Activated CD4-positive, CD25-positive, alpha-beta regulatory T cell treated with anti-CD3 and anti-CD28 coated beads, Interleukin-2, amount 50 U/mL, for 16 hours (primary cell): ENCODE measurements at places on chromosomes 5 and 9.

DNA sequence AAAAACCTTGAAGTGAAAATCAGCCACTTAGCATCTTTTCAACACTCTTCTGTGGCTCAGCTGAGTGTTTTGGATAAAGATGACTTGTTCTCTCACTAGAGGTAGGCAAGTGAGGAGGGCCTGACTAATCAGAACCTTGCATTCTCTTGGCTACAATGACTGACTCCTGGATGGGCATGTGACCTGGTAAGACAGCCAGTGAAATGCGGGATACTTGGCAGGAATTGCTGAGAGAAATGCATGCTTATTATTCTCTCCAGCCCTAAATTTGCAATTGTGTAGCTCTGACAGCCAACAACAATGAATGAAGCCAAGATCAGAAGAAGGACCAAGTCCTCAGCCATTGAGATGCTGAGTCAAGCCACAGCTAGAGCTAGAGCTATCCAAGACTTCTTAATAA lies 490.5 kb upstream of the ZNF608 start:
- no peak for DNase-seq

GRCh38 chr5:24525414-24525813 lies 119.4 kb downstream of the CDH10 start:
- no peak for DNase-seq

GRCh38 chr9:97479496-97480159 lies 21.8 kb upstream of the TMOD1 start:
- no peak for DNase-seq

GRCh38 chr9:110443146-110443865 lies 105.6 kb upstream of the TXNDC8 start:
- no peak for DNase-seq

DNA sequence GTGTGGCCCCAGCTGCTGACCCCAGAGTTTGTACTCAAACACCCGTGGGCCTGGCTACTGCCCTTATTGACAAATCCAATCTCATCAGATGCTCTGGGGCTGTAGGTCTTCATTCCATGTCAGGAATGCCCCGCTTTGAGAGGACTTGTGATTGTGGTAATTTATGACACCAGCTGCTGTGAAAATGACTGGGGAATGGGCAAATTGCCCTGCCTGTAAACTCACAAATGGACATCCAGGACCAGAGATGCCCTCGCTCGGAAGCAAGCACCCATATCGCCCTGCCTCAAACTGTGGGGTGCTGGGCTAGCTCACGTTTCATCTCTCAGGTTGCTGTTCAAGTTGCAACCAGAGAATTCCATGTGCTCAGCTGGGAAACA lies 225.9 kb upstream of the MAP3K1 start:
- DNase-seq: no peak

DNA sequence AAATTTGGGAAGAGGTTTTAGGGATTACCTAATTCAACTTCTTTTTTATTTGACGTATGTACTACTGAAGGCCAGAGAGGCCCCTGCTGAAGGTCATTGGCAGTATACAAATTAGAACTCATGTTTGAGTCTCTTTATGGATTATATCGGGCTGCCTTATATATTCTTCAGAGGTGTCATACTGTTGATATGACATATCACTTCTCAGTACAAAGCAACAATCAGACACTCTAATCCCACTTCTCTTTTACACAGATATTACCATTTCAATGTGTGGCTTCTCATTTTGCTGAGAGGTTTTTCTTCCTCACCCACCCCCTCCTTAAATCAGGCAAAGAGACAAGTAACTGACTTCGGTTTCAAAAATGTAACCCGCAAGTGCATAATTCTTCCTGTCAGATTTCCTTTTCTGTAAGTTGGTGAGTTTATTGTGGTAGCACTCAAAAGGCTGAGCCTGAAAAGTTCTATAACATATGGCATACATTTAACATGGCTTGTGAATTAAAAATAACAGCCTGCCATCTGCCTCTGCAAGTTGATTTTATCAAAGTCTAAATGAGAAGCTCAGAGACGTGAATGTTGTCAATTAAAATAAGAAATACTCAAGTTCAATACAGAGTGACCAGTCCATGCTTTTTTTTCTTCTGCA lies 163.6 kb upstream of the RORB start:
- no peak for DNase-seq

GRCh38 chr9:123407217-123407851 lies 51.3 kb downstream of the CRB2 start:
- DNase-seq: no peak
